ENCODE measurements at places on chromosomes 2 and 18.

GRCh38 chr2:85772841-85773491 lies 19.2 kb downstream of the ATOH8 start:
- DNase-seq = no peak

DNA sequence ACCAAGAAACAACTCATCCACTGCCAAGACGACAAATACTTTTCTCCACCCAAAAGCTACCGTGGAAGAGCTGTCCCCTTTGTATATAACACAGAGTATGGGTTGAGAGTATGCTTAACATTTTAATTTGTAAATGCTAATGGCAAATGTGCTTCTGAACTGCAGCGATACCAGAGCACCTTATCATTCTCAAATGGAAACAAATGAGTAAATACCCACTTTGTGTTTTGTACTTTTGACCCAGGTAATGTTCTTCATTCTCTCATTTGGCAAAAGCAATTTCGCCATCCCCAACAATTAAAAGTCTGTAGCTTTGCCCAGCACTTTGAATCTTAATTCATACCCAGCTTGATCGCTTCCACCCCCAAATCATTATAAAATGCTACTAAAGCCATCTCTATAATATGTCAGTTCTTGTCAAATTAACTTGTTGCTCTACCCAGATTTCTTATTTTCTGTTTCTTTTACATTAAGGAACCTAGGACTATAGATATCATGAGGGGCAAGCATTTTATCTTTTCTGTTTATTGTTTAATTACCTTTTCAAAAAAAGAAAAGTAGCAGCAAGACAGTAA lies 6.2 kb upstream of the POU3F3 start:
- no peak for DNase-seq

DNA sequence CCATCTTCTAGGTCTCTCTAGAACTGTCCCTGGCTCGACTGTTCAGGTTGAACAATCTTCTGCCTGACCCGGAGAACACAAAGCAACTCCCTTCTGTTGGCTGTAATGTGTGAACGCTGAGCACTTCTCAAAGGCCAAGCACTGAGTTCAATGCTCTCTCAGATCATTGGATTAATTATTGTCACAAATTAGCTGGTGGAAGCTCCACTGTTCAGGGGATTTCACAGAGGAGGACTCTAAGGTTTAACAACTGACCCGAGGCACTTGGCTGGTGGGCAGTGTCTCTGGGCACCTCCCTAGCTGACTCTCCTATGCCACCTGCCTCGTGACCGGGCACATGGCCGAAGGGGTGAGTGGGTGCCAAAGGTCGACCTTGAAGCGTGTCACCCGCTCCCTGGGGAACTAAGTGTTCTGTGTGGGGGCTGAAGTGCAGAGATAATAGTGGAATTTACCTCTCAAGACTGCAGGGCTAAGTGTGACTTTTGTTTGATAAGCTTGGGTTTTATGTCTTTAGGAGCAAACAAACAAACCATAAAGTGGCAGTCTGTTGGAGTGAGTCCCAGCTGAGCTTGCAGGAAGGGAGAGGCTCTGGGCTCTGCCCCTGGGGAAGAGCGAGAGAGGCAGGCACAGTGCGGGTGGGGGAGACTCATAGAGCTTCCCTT lies 64.8 kb downstream of the BCL2L11 start:
- DNase-seq = no peak

DNA sequence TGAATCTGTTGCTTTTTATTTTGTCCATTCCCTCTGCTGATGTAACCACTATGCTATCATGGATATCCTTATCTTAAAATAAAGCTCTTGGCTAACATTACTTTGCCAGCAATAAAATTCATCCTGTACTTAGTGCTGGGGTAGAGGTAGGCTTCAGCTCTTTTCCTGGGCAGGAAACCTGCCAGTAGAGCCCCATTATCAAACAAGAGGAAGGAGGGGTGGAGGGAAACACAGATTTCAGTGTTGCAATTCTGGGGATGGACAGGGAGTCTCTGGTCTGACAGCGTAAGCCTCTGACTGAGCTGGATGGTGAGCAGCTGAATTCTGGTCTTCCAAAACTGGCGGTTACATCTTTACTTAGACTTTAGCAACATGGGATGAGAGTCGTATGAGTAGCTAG lies 47.5 kb downstream of the CASP8 start:
- no peak for DNase-seq

DNA sequence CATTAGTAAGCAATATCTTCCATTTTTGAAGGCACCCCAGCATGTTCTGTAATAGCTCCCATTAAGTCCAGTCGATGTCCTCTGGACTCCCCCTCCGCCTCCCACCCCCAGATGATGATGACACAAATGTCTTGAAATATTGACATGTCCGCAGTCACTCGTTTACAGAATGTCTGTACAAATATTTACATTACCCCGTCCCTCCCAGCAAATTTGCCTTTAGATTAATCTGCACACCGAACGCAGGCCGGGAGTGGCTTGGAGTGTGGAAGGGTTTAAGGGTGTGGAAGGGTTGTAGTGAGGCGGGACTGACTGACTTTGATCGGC lies 853 bp upstream of the OSBPL6 start:
- DNase-seq = no peak

GRCh38 chr2:63755216-63755615 lies 86.5 kb upstream of the UGP2 start:
- DNase-seq = no peak

DNA sequence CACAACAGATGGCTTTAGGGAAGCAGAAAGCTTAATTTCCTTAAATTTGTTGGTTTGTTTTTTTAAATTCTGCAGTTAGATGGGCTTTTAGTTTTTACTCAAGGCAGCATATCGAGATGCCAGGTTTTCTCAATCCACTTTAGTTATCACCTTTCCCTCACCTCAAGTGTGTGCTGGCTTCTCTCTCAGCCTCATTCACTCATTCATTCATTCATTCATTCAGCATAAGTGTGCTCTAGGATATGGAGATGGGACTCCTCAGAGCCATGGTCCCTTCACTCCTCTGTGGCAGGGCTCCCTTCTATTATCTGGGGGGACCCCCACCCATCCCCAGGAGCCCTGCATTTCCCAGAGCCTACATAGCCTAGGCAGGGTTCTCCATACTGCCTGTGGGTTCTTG lies 19.0 kb downstream of the VIL1 start:
- no peak for DNase-seq

GRCh38 chr18:71441156-71441555 lies 1103.0 kb downstream of the CBLN2 start:
- no peak for DNase-seq

DNA sequence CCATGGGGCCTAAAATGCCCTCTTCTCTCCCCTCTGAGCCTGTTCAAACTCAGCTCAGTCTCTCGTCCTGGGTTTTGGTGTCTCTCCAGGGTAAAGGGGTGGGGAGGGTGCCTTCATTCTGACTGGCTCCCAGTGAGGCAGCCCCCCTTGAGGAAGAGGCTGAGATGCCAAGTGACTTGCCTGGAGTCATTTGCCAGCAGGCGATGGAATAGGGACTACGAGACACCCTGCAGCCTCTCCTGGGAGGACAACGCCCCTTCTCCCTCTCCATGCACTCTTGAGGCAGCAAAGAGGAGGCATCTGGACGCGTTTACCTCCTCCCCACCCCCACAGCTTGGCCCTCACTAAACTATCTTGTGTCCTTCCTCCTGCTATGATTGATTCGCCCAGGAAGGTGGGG lies 760 bp upstream of the STON1 start:
- DNase-seq = no peak

DNA sequence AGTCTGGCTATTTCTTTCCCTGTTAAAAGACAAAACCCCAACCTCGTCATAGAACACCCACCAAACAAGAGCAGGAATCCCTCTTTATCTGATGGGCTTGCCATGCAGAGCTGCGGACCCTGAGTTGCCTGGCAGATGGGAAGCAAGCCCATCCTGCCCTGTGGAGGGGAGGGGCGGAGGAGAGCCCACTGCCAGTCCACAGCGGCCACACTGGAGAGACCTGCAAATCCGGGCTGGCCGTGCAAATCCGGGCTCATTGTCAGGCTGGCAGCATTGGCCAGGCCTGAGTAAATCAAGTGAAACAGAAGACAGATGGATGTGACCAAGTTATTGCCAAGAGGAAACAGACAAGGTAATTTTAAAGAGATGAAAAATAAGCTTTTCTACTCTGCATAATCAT lies 22.0 kb downstream of the MYL12B start:
- DNase-seq = no peak

- DNase-seq = no peak
These were observed 83.3 kb downstream of the RND3 start for GRCh38 chr2:150404147-150404546.

DNA sequence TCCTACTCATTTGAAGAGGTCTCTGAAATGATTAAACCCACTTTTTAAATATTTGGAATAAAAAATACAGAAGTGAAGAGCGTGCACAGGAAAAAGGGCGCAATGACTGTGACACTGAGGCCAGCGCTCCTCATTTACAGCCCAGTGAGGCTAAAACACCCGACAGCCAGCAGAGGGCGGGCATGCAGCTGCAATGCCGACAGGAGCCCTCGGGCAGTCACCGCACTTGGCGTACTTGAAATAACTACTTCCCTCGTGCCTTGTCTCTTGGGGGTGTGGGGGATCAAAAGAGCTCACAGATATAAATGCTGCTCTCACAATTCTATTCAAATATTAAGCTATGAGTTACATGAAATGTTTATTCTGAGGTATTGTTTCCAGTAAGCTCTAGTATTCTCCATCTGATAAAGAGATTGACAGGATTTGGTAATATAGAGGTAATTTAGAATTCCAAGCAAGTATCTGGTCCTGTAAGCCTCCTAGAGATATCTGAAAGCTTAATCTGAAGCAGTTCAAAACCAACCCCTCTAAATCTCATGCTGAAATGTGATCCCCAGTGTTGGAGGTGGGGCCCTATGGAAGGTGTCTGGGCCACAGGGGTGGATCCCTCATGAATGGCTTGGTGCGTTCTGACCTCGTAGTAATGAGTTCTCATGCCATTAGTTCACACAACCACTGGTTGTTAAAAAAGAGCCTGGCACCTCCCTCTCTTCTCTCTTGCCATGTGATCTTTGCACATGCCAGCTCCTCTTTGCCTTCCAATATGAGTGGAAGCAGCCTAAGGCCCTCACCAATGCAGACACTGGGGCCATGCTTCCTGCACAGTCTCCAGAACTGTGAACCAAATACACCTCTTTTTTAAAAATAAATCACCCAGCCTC lies 93.6 kb downstream of the ZAP70 start:
- DNase-seq = peak; percentile 51

- DNase-seq = no peak
These were observed 332.2 kb downstream of the DYSF start for GRCh38 chr2:71785516-71785981.

DNA sequence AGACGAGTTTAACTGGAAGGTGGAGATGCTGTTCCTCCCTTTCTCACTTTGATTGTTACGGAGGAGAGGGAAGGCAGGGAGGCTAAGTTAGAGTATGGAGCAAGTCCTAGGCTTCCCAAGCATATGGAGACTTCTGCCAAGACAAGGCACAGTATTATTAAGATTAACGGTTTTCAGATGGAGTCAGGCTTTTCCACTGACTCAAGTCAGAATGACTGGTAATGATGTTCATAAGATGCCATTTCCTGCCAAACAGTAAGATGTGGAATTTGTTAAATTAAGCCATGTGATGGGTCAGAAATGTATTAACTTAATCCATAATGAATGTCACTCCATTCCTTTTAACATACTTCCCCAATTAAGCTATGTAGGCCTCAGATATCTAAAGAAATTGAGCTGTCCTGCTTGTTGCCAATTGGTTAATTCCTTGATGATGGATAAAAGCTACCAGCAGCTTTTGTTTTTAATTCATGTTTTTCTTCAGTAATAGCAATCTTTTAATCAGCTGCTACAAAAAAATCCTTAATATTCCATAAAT lies 383.7 kb downstream of the ZNF521 start:
- no peak for DNase-seq

DNA sequence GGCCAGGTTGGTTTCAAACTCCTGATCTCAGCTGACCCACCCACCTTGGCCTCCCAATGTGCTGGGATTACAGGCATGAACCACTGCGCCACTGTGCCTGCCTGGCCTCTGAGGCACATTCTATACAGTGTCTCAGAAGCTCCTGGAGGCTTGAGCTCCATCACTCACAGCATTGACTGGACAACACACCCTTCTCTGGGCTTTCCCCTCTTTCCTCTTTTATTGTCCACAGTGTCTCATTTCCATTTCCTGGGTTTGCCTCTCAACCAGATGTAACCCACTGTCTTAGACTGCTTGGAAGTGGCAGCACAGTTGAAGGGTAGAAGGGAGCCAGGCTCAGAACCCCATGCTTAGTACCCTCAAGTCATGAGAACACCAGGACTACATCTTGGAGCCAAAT lies 208.1 kb downstream of the MTX2 start:
- no peak for DNase-seq

- no peak for DNase-seq
These were observed 37.0 kb upstream of the CRIM1 start for GRCh38 chr2:36318547-36318946.

- no peak for DNase-seq
These were observed 2.2 kb downstream of the MYT1L start for GRCh38 chr2:2328848-2329247.

Data from activated CD8-positive, alpha-beta memory T cell treated with anti-CD3 and anti-CD28 coated beads for 4 hours (primary cell).